ENCODE measurements at places on chromosomes 7 and 10.

GRCh38 chr7:130822642-130823041 is 88.6 kb upstream of the KLF14 start:
- no peak for DNase-seq

- no peak for DNase-seq
These were observed 17.8 kb downstream of the SMO start for GRCh38 chr7:129205987-129206785.

DNA sequence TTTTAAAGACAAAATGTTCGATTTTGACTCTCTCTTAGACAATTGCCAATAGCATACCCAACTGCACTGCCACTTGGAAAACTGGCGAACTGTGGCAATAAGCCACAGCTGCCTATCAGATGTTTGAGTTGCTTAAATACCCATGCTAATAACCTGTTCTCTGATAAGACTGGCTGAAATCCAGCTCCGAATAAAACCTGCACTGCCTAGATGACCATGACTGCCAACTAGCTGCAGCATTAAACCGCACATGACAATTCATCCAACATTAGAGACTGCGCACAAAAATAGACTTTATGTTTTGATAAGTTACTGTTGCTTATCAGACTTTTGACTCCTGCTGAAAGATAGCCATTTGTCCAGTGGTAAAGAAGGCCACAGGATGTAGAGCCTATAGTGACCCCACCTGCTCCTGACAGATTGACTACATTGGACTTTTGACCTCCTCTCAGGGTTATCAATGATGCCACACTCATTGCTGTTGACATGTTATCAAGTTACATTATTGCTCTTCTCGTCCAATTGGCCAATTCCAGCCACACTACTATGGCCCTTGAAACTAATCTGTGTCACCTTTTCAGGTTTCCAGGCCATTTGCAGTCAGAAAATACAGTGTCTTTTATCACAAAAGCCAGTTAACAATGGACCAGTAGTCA is 299.0 kb downstream of the HGF start:
- no peak for DNase-seq

- DNase-seq = no peak
These were observed at the start of gene GRID1 for GRCh38 chr10:86366033-86366901. Gene GRID1, minus strand, starts transcription at chr10:86366795.

- DNase-seq = peak; percentile 41
These were observed 7.3 kb upstream of the KLHDC10 start for GRCh38 chr7:130063036-130063435.

DNA sequence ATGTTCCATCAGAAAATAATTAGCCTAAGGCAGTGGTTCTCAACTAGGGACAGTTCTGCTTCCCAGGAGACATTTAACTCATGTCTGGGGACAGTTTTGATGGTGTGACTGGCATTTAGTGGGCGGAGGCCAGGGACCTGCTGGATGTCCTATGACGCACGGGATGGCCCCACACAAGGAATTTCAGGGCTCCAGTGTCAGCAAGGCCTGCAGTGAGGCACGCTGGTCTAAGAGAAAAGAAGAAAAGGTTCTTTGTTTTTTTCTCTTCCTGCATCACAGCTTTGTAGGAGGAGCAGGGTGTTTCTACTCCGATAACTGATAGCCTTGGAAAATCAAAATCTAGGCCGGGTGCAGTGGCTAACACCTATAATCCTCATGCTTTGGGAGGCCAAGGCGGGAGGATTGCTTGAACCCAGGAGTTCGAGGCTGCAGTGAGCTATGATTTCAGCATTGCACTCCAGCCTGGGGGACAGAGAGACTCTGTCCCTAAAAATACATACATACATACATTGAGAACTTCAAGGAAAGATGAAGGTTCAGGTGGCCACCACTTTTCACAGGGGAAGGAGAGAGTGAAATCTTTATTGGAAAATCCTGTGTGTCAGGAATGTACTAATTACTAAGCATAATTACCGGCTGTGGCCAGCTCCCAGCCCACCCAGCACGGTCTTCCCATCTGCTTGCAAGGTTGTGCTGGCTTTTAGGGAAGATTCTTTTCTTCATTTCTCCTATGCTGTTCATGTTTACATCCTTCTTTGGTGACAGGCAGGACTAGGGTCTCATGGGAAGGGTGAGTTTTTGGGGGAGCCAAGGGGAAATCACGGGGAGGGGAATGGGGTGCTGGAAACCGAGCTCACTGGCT is 150.4 kb downstream of the ACTR3B start:
- DNase-seq = no peak

All from NCI-H2107 (cell line).